ENCODE measurements at places on chromosomes 7 and 10. TPM values are rescaled to one million over a fixed set of nuclear protein-coding genes. Genes with fewer than 3 reads are reported as not detected.

DNA sequence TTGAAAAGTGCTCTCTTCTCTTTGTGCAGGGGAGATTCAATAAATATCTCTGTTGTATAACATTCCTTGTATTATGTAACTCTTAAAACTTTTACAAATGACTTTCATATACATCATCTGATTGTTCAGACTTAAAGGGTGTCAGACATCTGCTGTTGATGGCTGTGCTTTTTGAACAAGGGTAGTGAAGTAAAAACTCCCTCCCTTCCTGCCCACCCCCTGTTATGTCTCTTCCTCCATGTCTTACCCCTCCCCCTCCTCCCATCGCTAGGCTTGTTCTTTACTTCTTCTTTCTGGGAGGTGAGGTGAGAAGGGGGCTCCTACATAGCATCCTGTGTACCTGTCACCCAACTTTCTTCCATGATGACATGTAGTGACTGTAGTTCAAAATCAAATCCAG is 23.4 kb upstream of the ABCB4 start:
- DNase-seq, result no peak

DNA sequence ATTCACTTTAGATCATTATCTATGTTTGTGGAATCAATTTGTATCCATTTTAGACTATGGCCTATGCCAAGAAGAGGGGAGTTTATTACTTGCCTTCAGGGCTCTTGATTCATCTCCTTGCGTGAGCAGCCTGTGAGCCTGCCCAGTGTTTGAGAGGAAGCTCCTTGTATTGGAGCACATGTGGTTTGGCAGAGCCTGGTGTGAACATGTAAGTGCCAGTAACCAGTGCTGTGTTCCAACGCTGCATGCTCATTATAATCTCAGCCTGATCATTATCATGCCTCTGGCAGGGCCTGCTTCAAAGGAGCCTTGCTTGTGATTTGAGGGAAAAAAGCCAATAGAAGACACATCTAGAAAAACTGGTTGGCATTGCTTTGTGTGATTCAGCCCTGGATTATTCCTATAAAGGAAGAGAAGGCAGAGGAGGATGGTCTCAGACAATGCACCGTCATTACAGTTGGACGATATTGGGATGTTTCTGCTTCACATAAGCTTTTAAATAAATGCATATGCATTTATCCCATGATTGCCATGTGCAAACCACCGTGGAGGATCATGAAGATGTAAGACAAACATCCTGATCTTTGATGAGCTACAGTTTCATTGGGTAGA is 203.4 kb upstream of the AHR start:
- no peak for DNase-seq

GRCh38 chr7:27808626-27809025 is 68.7 kb downstream of the TAX1BP1 start:
- no peak for DNase-seq

Gene ASIC3
- 1.6 TPM for polyA plus RNA-seq

Gene ANKRD61
- polyA plus RNA-seq, result 0.08 TPM

Gene FLNC
- 2.0 TPM for polyA plus RNA-seq

Gene SPDYE2
- polyA plus RNA-seq, result 0.14 TPM

Measured in lung (tissue), 17 donors.